ENCODE measurements at places on chromosomes 4 and X.

DNA sequence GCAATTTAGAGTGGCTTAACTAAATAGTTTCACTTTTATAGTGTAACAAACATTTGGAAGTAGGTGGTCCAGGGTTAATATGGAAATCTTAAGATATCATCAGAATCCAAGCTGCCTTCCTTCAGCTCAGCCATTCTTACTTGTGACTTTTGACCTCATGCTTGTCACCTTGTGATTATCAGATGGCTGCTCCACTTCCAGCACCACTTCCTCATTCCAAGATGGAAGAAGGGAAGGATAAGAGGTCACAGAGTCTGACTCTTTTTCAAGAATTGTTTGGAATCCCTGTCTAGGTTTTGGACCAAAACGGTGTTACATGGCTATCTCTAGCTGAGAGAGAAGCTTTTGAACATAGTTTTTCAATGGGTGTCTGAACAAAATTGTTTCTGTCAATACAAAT, 39.9 kb downstream of the MTTP start:
- DNase-seq: no peak

GRCh38 chr4:2126309-2127043, 67.3 kb downstream of the NAT8L start:
- DNase-seq: no peak

- DNase-seq: no peak
Measured at GRCh38 chr4:54368281-54369265, 139.5 kb downstream of the PDGFRA start.

DNA sequence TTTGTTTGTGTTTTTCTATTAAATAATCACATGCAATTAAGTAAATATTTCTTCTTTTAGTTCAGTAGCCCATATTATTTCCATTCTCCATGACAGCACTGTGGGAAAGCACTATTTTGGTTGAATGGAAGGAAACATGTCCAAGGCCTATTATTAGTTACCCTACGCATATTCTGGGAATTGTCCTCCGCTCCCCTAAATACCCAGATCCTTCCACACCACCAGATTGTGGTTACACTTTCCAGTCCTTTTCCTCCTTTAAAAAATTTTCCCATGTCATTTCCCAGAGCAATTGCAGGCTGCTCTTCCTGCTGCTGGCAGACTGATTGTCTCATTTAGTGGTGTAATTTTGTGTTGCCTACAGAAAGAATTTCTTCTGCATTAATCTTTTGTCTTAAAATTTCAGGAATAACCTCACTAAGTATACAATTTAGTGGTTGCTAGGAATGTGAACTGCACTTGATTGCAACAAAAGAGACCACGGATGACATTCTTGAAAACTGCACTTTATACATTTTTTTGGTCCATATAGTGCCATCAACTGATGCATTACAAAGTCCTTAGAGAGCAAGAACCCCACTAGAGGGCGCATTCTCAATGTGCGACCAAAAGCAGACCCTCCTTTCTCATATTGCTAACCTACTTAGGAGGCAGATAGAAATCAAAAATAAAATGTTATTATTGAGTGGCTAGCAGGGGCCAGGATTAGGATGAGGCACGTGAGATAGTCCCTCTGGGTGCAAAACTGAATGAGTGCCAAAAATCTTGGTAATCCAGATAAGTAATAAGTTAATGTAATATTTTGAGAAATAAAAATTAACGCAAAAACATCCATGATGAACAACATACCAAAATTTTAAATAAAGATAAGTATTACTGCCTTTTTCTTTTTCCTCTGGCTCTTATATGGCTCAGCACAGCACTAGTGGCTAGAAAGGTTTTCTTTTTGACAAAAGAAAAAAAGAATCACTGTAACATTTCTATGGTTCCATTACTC, 98.8 kb upstream of the IQCM start:
- no peak for DNase-seq

DNA sequence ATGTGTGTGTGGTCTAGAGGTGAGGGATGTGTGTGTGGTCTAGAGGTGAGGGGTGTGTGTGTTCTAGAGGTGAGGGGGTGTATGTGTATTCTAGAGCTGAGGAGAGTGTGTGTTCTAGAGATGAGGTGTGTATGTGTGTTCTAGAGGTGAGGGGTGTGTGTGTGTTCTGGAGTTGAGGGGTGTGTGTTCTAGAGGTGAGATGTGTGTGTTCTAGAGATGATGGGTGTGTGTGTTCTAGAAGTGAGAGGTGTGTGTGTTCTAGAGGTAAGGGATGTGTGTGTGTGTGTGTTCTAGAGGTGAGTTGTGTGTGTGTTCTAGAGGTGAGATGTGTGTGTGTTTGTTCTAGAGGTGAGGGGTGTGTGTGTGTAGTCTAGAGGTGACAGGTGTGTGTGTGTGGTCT, 1.3 kb downstream of the BST1 start:
- DNase-seq: no peak

DNA sequence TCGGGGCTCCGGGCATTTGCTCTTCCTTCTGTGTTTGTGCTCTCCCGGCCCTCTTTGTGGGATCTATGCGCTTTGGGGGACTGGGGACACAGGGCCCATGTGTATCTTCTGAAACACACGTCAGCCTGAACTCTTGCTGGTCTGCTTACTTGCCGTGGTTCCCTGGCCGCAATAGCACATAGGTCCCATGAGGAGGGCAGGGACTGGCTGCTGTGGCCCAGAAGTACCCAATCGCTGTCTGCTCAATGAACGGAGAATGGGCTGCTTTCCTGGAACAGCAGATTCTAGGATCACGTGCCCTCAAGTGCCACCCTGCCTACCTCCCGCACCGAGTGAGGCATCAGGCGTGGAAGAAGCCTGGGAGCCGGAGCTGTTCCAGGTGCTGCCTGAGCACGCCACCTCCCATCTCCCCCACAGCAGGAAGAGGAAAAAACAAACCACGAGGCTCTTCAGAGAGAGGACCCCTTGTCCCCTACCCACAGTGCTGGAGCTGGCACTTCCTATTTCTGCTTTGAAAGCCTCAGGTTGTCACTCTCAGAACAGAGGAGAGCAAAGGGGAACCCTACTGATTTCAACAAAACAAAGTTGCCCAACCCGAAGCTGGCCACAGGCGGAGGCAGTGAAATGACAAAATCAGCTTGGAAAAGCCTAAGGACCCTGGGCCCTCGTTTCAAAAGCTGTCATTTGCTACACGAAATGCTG, 3.8 kb downstream of the G6PD start:
- DNase-seq: no peak

- DNase-seq: no peak
Measured at GRCh38 chrX:138648568-138648967, 62.9 kb downstream of the FGF13 start.

- no peak for DNase-seq
Measured at GRCh38 chr4:169014586-169014985, 4.5 kb upstream of the CBR4 start.

GRCh38 chr4:72702948-72703347, 133.9 kb upstream of the ADAMTS3 start:
- no peak for DNase-seq

DNA sequence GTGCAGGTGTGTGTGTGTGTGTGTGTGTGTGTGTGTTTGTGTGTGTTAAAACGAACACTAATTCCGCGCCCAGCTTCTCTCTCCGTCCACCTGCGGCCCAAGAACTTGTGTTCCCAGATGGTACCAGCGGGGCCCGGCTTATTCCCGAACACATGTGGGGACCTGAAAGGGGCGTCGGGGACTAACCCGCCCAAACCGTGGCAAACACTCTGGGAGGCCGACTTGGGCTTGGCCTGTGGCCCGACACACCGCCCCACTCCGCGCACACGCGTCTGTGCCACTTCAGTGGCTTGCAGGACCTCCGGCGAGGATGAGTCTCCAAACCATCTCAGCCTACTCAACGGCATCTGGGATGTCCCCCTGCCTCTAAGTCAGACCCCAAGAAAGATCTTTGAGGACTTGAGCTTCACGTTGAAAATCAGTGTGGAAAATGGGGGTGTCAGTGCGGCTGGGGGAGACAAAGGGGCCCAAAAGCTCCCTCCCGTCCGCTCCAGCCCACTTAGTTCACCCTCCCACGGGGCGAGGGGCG, 790 bp upstream of the HHIP start:
- no peak for DNase-seq

- no peak for DNase-seq
Measured at GRCh38 chrX:139736151-139736550, 28.2 kb upstream of the MCF2 start.

GRCh38 chr4:108570993-108571569, 49.3 kb upstream of the RPL34 start:
- DNase-seq: no peak

DNA sequence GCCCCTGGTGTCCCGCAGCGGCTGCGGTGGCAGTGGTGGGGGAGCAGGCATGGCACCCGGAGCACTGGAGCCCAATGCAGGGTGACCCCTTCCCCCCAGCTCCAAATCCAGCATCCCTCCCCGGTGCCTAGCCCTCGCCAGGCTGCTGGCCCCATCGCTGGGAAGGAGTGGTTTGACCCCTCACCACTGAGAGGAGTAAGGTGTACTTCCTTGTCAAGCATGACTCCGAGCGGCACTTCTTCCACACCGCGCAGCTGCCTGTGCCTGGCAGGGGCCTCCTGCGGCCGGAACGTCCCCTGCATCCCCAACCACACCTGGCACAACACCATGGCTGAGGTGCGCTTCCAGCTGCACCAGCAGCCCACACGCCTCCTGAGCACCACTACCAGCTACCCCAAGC, 27.0 kb downstream of the LRPAP1 start:
- DNase-seq: no peak

GRCh38 chr4:115249808-115250207, 136.4 kb upstream of the NDST4 start:
- DNase-seq: no peak

GRCh38 chr4:152803541-152803940, 23.8 kb downstream of the ARFIP1 start:
- DNase-seq: no peak

DNA sequence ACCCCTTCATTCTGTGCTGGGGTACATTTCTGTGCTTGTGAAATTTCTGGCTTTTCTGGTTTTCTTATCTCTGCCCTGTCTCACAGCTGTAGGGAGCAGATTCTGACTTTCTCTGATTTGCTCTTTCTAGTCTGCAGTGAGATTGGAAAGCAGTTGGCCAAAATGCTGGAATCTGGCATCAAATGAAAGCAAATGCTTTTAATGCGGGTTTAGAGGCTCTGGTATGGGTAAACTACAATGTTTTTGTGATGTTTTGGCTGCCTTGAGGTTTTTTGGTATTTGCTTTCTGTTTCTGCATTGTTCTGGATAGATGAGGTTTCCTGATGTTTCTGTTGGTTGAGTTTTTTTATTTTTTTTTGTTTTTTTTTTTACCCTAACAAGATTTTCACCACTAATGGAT, 23.8 kb downstream of the SMIM20 start:
- DNase-seq: no peak

GRCh38 chr4:155666344-155667221, at the start of gene GUCY1A1:
Gene GUCY1A1, plus strand, starts transcription at chr4:155666848. Its CDS starts 30,020 bp downstream, at chr4:155696868.
- no peak for DNase-seq

DNA sequence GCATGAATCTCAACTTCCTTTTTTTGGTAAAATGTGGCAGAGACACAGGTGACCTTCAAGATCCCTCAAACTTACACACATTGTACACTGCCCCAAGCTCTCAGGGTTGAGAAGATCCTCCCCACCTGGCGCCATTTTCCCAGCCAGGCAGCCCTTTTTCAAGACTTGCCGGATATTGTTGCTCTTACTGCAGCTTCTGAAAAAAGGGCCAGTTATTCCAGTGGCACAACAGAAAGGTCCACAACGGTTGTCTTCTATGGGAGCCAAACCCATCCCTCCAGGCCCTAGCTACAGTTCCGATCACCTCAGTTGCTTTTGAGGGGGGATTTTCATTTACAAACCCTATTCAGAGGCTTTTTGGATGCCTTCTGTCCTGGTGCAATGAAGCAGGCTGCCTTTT, 101.1 kb downstream of the CHIC2 start:
- no peak for DNase-seq

DNA sequence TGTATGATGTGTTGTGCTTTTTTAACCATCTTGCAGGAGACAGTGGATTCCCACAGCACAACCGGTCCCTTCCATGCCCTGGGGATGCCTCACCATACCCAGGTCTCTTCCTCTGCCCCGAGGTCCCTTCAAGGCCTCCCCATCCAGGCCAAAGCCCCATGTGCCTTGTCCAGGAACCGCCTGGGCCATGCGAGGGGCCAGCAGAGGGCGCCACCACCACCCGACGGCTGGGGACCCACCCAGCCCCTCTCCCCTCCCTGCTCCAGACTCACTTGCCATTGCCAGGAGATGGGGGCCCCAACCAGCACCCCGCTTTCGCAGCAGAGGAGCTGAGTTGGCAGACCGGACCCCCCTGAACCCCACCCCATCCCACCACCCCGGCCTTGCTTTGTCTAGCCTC, 485.5 kb downstream of the TRAM1L1 start:
- no peak for DNase-seq

- DNase-seq: no peak
Measured at GRCh38 chr4:48153791-48154550, 19.9 kb upstream of the TXK start.

DNA sequence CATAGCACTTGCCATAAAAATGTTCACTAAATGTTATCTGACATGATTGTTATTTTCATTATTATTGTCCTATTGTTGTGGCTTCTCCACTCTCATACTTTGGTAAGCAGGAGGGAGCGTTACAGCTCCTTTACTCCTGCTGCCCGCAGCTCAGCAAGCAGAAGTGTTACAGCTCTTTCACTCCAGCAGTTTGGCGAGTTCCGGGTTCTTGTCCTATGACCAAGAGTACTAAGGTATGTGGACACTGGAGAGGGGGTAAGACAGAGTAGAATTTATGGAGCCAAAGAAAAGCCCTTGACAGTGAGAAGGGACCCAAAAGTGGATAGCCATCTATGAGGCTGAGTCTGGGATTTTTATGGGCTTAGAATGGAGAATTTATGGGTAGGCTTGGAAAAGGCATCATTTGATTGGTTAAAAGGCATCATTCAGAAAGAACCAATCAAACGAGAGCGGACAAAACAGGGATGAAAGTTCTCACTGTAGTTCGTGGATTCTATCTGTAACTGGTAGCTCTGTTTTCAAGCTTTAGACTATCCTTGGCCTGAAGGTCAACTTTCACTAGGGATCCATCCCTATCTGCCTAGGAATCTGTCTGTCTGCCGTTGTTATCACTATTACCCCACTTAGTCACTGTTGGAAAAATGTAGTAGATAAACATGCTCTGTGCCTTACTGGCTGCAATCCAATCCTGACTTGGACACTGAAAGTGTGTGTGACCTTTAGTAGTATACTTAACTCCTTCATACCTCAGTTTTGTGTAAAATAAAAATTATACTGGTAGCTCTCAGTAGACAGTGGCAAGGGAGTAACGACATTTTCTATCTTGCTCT, 545.6 kb upstream of the LCORL start:
- no peak for DNase-seq
